ENCODE measurements at places on chromosomes 3 and 15. TPM values are rescaled to one million over a fixed set of nuclear protein-coding genes. Genes with fewer than 3 reads are reported as not detected.

CYFIP1 gene
- 83.3 TPM for total RNA-seq

HIGD1A gene
- total RNA-seq, result 117 TPM

BNIP2 gene
- total RNA-seq, result 81.9 TPM

PAQR5 gene
- total RNA-seq, result 1.1 TPM

ZCWPW2 gene
- 2.8 TPM for total RNA-seq

LMOD3 gene
- total RNA-seq, result 0.16 TPM

CD96 gene
- not detected for total RNA-seq

CHRFAM7A gene
- total RNA-seq, result 3.9 TPM

GABRG3 gene
- 19.3 TPM for total RNA-seq

- no peak for DNase-seq
These were observed 358.4 kb upstream of the NR2F2 start for GRCh38 chr15:95972041-95972553.

- DNase-seq, result no peak
These were observed 79.9 kb downstream of the GTPBP8 start for GRCh38 chr3:113070681-113071113.

GRCh38 chr15:85452436-85452835, 72.0 kb downstream of the AKAP13 start:
- no peak for DNase-seq

- no peak for DNase-seq
These were observed 135.2 kb upstream of the BCL6 start for GRCh38 chr3:187880441-187880840.

GRCh38 chr3:134677196-134677986, 26.6 kb upstream of the KY start:
- peak; percentile 26 for DNase-seq

DNA sequence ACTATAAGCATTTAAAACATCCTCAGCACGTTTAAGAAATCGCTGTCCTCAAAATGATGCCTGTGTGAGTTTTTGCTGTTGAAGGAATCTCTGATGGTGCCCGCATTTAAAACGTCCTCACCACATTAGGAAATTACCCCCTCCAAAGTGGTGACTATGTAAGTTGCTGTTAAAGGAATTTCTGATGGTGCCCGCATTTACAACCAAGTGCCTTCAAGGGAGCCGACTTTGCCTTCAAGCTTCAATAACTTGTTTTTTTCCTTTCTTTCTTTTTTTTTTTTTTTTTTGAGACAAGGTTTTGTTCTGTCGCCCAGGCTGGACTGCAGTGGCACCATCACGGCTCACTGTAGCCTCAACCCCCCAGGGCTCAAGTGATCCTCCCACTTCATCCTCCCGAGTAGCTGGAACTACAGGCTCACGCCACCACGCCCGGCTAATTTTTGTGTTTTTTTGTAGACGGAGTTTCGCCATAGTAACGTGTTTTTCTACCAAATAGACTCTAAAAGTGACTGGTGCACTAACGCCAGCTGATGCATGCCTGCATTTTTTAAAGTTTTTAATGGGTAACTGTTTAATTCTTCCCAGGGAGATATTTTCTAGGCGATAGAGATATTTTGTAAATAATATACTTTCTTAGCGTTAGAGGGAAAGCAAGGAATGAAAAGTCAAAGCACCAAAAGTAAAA, 19.0 kb upstream of the TSEN2 start:
- DNase-seq, result no peak

DNA sequence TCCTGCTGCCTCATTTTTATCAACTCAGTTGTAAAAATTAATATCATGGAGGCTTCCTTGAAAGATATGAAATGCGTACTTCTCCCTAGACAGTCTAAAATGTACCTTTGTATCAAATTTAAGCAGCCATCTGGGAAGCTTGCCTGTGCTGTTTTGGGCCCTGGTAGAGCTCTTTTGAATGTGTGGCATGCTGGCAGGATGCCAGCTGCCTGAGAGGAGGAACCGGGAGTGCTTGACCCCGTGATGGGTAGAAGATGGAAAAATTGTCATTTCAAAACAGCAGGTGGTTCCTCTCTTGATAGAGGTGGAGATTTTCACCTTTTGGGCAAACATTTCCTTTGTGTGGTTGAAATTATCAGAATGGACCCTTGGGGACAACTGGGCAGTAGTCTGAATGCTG, 245.3 kb downstream of the RPLP1 start:
- no peak for DNase-seq

DNA sequence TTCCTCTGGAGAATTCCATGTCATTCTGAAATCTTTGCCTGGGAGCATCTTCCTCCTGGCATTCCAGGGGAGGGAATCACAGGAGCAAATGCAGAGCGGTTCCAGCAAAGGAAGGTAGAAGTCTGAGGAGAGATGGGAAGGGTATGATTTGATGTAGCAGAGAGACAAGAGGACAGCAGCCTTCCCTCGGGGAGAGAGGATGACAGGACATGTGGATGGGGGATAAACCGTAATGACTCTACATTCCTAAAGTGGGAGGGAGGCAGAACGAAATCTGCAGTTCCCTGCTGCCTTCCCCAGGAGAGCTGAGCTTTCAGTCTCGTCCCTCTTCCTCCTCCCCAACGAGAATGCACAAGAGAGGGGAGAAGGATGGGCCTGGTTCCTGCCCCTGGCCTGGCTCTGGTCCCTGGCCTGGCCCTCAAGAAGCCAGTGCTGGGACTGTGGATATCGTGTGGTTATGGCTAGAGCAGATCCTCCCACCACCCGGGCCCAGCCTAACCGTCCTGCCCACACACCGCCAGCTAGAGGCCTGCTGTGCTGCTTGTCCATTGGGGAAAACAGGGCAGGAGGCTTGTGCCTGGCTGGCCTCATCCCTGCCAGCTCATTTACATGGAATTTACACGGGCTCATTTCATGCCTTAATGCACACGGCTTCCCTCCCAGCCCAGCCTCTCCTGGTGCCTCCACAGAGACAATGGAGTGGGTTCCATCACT, 26.6 kb downstream of the SEMA7A start:
- DNase-seq, result peak; percentile 67

DNA sequence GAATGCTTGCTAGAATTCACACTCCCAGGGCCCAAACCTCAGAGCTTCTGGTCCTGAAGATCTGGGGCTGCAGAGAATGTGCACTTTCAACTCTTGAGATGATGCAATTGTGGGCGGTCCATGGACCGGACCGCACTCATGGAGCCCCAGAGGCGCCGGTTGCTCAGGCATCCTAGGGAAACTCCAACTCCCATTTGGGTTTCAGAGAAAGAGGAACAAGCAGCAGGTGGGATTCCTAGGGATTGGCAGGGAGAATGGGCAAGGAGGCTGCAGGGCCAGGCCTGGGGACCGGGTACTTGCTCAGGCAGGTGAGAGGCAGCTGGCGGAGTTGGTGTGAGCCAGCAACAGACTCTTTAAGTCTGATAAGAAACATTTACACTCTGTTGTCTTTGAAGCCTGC, 3.5 kb downstream of the NOX5 start:
- DNase-seq, result no peak

GRCh38 chr3:3998140-3998922, 199.1 kb downstream of the LRRN1 start:
- DNase-seq, result no peak

- DNase-seq, result no peak
These were observed 50.9 kb upstream of the BHLHE40 start for GRCh38 chr3:4928277-4928789.

Measured in occipital lobe (tissue), 3 donors.